PC-9 (cell line): ENCODE measurements at places on chromosomes 11 and 22. TPM values are rescaled to one million over a fixed set of nuclear protein-coding genes. Genes with fewer than 3 reads are reported as not detected.

Gene ISX
- total RNA-seq: not detected in 2 replicates

Gene APOBEC3C
- 64.6 and 66.5 TPM in 2 replicates for total RNA-seq

DNA sequence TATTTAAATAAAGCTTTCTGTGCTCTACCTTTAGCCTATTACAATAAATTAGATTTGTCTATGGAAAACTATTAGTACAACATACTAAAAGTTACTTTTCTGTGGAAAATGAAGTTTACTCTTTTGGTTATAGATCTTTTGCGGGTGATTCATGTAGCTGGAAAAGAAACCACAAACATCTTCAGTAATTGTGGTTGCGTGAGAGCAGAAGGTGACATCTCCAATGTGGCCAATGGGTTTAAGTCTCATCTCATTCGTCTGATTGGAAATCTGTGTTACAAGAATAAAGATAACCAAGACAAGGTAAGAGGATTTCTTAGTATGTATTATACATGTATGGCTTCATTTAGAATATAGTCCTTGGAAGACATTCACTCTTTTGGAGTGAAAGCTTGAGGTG lies 68.6 kb downstream of the ATXN10 start:
- no peak for DNase-seq

GRCh38 chr11:80320765-80321164 lies 879.9 kb upstream of the TENM4 start:
- no peak for DNase-seq

DNA sequence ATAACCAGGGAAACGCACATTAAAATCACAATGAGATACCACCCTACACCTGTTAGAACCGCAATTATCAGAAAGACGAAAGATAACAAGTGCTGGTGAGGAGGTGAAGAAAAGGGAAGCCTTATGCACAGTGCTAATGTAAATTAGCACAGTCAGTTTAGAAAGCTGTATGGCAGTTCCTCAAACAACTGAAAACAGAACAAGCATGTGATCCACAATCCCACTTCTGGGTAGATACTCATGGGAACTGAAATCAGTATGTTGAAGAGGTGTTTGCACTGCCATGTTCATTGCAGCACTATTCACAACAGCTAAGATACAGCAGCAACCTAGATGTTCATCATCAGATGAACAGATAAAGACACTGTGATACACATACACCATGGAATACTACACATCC lies 75.0 kb upstream of the CCND1 start:
- DNase-seq: no peak

- no peak for DNase-seq
Measured at GRCh38 chr22:22039286-22040074, 56.9 kb upstream of the TOP3B start.
